SIG-M5 (cell line): ENCODE measurements at places on chromosomes 7 and 10.

DNA sequence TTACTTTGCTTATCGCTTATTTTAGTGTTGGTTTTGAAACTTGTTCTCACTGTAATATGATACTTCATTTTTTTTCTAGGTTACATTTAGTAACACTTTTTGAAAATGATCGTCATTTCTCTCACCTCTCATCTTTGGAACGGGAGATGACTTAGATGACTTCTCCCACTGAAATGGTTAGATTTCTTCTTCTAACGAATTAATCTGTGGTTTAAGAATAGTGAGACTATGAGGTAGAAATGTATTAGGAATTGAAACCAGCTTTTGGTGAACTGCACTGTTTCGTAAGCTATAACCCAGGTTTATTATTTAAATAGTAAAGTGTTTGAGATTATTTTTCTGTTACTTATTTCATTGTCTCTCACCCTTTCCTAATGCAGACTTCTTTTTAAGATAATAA lies 93.7 kb downstream of the PRR15 start:
- DNase-seq = no peak

GRCh38 chr10:77377034-77377433 lies 260.6 kb downstream of the KCNMA1 start:
- DNase-seq = no peak

- DNase-seq = no peak
Measured at GRCh38 chr7:43619213-43620012, 36.5 kb downstream of the STK17A start.

GRCh38 chr7:2034291-2035201 lies 198.2 kb downstream of the MAD1L1 start:
- no peak for DNase-seq

DNA sequence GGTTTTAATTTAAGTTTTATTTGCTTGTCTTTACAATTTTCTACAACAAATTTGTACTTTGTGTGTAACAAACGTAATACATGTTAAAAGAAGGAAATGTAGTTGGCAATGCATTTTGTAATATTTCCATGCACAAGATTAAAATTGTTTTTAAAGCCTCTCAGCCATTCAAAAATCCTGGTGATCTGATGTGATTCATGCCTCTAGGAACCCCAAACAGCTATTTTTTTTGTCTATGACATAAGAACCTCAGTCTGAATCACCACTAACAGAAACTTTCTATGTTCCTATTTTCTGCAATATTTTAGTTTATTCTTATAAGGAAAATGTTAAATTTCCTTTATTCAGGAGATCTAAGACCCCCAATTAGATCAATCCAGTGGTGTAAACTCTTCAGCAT lies 183.1 kb upstream of the YAE1 start:
- DNase-seq = no peak

- DNase-seq = no peak
Measured at GRCh38 chr7:141456298-141456697, 94.9 kb upstream of the AGK start.

DNA sequence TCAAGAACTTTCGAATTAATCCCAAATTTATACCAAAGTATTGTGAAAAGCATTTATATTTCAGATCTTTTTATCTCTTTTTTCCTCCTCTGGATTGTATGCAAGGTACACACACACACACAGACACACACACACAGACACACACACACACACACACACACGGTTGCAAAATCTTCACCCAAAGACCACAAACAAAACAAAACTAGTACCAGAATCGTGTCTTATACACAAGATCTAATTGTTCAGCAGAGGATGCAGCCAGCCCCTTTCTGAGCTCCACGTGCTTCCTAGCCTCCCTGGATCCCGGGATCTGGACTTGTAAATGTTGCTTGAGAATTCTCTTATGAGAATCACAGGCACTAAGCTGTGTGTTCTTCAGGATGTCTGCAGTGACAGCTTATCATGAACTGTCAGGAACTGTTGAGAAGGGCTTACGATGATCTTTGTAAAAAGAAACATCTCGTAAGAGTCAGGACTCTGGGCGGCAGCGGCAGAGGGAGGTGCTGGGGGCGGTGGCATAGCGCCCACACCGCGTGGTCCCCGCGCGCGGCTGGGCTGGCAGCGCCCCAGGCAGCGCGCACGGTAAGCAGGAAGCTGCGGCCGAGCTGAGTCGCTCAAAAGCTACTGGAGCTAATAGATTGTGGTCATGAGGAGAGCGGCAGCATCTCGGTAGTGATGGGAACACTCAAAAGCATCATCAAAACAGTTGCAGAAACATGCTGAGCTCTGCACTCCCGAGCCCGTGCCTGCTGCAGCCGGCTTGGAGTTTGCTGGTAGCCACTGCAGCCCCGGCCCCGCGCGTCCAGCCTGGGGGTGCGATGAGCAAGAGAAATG lies 277.6 kb downstream of the GATA3 start:
- no peak for DNase-seq

- DNase-seq = no peak
Measured at GRCh38 chr7:133987582-133987981, 139.6 kb upstream of the LRGUK start.

- no peak for DNase-seq
Measured at GRCh38 chr7:19610194-19610943, 98.5 kb downstream of the POLR1F start.

DNA sequence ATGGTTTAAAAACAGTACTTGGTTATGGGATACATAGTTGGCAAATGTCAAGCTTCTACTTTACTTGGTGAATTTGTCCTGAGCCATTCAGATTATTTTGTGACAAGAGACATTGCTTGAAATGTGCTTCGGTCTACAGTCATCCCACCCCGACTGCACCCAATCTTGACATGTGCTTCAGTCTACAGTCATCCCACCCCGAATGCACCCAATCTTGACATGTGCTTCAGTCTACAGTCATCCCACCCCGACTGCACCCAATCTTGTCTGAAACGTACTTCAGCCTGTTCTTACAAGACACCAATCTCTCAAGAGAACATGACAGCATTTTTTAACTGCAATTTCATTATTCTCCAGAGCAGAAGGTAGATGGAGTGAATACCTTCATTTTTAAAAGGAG lies 47.8 kb downstream of the PRKCQ start:
- no peak for DNase-seq

DNA sequence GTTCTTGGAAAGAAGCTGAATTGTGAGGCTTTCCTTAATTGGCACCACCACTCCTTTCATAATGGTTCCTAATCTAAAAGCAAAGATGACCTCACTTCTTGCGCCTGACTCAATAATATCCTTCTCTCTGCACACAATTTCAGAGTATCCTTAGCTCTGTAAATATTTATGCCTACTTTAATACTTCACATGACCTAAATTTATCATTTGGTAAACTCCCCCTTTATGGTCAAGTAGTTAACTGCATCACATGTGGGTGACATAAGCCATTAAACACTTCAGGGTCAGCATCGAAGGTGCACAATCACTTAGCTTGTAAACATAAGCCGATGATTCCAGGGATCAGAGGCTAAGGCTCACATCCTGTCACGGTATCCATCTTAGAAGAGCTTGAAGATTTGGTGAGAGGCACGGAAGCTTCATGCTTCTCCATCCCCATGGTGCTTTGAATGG lies 7.3 kb upstream of the RHOBTB1 start:
- DNase-seq = no peak

GRCh38 chr7:152076324-152076821 lies 50.9 kb downstream of the GALNT11 start:
- no peak for DNase-seq

DNA sequence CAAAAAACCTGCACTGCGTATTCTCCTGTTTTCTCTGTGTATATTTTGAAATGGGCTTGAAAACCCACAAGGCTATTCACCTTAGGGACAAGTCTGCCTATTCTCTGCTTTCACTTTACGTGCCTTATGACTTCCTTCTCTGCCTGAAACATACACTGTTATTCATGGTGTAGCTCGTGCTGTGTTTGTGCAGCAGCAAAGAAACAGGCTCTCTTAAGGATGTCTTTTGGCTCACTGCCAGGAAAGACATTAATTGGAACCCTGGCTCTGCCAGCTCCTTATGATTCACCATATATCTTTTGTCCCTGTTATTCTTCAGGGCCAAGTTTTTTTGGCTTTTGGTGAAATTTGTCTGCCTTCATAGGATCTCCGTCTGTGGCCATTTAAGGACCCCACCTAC lies 92.4 kb downstream of the TMEM106B start:
- DNase-seq = no peak

GRCh38 chr7:2325162-2325561 lies 10.9 kb upstream of the SNX8 start:
- no peak for DNase-seq

DNA sequence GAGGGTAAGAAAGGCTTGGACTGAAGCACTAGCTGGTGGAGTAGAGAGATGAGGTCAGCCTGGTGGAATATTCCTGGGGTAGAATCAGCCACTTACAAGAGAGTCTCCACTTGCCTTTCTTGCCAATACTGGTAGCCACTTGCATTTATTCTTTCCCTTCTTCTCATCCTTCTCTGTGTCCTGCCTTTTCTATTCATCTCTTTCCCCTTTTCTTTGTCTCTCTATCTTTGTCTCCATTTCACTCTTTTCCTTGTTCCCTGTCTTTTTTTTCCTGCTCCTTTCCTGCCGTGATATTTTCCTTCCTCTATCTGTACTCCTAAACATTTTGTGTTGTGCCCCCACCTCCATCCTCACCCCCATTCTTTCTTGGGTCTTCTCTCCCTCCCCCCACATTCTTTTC lies 214.3 kb downstream of the LRMDA start:
- no peak for DNase-seq

DNA sequence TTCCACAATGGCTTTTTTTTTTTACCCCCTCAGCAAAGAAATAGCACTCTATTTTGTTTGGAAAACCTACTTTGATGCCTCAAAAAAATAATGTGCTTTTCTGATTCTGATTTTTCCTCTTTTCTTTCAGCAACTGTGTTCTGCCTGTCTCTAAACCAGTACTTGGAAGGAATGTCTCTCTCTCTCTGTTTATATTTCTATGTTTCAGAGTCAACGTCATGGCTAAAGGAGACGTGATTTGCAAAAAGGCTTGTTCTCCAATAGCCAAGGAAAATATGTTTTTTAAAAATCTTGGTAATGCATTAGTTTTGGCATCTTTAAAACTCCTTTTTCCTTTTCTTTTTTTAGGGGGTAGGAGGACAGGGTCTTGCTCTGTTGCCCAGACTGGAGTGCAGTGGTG lies 56.0 kb upstream of the SDK1 start:
- no peak for DNase-seq

DNA sequence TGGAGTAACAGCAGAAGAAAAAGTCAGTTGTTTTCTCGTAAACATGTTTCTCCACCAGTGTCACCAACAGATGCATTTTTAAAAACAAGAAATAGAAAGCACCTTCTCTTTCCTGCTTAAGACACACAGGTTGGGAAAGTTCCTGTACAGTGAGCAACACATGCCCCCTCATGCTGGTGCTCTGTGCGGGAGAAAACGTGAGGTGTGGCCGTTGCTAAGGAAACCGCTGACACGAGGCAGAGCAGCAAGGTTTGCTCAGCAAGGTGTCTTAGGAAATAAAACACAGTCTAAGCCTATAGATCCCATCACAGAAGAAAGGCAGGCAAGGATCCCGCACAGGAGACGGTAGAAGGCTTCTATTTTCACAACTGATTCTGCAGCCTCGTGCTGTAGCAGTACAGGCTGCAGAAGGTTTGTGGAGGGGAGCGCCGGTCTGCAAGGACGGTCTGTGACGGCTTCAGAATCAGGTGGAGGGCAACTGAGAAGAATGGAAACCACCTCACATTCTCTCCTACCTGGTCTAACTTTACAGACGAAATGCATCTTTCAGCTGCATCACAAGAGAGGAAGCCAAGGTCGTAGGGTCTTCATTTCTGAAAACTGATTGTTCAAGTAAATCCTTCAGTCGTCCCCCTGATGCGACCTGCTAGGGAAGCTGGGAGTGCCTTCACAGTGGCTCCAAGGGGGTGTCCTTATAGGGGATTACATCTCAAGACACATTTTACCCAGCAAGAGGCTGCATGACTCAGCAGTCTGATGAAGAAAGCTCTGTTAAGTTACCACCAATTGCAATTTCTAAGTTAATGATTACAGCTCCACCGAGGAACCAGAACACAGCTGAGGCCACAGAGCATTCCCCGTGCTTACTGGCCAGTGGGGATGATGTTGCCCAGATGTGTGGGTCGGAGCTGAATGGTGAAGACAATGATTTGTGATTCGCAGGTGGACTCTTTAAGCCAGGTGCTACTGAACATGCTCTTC lies 150.7 kb upstream of the KLF14 start:
- no peak for DNase-seq

- no peak for DNase-seq
Measured at GRCh38 chr7:68478326-68478725, 1119.9 kb upstream of the AUTS2 start.

GRCh38 chr10:35612385-35613106 lies 7.4 kb downstream of the GJD4 start:
- DNase-seq = no peak

GRCh38 chr7:17013204-17013603 lies 131.4 kb upstream of the AGR3 start:
- DNase-seq = no peak

GRCh38 chr10:124640056-124640455 lies 104.1 kb downstream of the FAM53B start:
- DNase-seq = no peak

- DNase-seq = no peak
Measured at GRCh38 chr7:125681508-125681907, 751.9 kb upstream of the POT1 start.

DNA sequence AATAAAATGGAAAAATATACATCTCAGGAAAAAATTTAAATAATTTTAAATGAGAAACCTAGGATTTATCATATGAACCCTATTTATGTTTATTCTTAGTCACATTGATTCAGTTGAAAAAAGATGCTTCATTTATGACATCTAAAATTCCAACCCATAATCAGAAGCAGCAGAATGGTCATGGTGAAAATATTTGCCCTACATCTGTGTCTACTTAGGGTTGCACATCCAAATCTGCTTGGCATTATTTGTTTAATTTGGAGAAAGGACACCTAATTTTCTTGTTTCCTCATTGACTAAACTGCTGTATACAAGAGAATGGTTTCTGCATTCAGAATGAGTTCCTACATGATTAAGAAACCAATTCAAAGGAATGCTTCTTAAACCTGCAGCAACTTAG lies 72.9 kb upstream of the SKAP2 start:
- DNase-seq = no peak

DNA sequence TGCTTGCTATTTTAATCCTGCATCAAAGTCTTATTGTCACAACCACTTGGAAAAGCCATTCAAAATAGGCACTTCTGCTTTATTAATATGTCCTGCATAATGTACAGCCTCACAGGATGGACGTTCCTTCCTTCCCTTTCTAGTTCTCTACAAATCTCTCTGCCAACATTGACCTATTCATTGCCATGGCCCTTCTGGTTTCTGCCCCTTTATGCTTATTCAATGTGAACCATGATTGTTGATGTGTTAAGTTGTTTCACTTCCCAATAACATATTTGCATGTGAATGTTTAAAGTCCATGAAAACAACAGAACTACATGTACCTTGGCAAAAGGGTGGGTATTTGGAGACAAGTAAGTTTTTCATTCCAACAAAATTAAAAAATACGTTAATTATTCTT lies 45.7 kb downstream of the COL28A1 start:
- DNase-seq = no peak

- no peak for DNase-seq
Measured at GRCh38 chr10:60099998-60100747, 193.8 kb upstream of the CCDC6 start.
